ENCODE measurements at places on chromosomes 7 and 10.

GRCh38 chr10:56496186-56496486, 135.1 kb upstream of the ZWINT start:
- no peak for DNase-seq

GRCh38 chr7:67553378-67553777, 556.7 kb downstream of the TYW1 start:
- no peak for DNase-seq

DNA sequence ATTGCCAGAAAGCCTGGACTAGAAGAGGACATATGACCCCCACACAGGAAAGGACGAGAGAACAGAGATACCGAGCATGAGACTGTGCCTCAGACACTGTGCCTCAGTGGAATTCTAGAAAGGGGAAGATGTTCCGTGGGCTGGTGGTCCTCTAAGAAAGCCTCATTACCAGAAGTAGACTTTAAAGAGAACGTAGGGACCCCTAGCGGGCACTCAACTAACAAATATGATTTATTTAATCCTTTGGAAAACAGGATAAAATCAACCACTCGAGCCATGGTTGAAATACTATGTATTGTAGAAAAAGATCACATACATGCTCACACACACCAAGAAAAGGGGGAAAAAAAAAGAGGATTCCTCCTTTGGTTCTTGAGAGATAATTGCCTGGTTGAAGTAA, 701.2 kb upstream of the SORCS1 start:
- no peak for DNase-seq

DNA sequence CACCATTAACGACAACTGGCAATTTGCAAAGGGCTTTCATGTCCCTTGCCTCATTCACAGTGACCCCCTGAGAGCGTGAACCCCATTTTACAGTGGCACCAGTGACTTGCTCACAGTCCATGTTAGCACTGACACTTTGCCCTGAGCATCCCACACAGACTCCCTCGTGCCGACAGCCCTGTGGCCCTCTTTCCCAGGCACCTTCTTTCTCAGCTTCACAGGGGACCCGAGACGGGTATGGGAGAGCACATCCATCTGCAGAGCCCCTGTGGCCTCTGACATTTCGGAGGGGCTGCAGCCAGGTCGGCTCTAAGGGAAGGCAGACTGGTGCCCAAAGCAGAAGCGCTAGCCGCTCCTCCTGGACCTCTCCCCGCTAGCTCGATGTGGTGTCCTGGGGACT, 10.8 kb downstream of the LOXL4 start:
- DNase-seq: no peak

DNA sequence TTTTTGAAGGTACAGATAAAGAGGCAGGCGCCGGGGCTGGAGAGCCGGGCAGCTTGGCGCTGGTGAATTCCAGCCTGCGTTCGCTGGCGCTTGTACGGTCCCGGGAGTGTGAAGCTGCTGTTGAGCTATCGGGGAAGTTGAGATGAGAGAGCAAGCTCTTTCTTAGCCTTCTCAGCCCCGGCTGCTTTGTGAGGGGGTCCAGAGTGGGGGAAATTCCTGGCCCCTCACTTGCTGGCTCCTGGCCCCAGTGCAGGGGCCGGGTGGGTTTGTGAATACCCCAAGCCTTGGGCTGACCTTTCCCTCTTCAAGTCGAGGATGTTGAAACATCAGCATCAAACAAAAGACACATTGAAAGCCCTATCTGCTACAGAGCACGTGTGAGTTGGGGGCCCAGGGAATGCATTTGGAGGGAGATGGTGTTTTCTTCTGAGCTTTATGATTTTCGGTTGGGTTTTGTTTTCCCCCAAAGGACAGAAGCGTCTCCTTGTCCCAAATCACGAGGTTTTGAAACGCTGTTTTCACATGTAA, 2.7 kb downstream of the ZMIZ1 start:
- no peak for DNase-seq

- no peak for DNase-seq
Observed at GRCh38 chr10:97999066-97999922, 31.1 kb downstream of the CRTAC1 start.

GRCh38 chr10:57015595-57016318, 654.7 kb upstream of the ZWINT start:
- DNase-seq: no peak

- no peak for DNase-seq
Observed at GRCh38 chr10:75814014-75814413, 382.6 kb downstream of the LRMDA start.

GRCh38 chr7:116240024-116240668, 29.8 kb downstream of the TES start:
- no peak for DNase-seq

DNA sequence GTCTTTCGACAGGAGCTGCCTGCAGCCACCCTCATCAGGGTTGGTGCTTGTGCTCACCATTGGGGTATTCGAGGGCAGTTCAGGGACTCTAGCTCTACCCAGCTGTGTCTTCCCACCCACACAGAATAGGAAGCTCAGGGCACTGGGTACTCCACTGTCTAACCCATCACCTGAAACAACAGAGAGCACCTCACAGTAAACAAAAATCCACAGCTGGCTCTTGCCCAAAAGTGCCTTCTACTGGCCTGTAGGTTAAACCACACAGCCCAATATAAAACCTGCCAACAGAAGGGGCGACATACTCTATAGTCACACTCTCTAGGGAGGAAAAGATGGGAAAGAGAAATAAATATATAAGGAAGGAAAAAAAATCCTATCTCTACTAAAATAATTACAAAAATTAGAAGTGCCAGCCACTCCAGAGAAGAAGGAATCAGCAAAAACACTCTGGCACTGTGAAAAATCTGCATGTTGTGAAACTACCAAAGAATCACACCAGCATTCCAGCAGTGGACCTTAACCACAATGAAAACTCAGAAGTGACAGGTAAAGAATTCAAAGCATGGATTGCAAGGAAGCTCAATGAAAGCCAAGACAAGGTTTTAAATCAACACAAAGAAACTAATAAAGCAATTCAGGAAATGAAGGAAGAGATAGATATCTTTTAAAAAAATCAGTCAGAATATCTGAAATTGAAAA, 110.0 kb downstream of the HGF start:
- no peak for DNase-seq

DNA sequence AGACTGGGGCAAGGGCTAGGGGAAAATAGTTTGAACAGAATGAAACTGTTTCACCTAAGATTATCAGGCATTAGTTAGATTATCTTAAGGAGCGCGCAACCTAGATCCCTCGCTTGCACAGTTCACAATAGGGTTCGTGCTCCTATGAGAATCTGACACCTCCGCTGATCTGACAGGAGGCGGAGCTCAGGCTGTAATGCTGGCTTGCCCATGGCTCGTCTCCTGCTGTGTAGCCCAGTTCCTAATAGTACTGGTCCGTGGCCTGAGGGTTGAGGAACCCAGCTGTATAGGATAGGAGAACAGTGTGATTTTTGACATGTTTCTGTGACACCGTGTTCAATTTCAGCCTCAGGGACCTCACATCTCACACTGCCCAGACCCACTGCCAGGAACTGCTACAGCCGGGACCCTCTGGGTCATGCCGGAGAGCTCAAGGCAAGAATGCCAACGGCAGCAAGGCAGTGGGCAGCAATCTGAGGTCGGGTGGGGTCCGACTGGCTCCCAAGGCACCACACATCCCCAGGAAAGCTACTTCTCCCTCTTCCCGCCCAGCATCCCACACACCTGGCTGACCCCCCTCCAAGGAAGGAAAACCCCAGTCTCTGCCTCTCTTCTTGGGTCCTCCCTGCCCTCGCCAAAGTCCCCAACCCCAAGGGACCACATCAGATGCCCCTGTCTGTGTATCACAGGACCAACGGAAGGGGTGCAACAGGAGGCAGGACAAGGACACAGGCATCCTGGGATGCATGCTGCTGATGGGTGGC, 31.7 kb downstream of the CAMK2B start:
- DNase-seq: no peak

DNA sequence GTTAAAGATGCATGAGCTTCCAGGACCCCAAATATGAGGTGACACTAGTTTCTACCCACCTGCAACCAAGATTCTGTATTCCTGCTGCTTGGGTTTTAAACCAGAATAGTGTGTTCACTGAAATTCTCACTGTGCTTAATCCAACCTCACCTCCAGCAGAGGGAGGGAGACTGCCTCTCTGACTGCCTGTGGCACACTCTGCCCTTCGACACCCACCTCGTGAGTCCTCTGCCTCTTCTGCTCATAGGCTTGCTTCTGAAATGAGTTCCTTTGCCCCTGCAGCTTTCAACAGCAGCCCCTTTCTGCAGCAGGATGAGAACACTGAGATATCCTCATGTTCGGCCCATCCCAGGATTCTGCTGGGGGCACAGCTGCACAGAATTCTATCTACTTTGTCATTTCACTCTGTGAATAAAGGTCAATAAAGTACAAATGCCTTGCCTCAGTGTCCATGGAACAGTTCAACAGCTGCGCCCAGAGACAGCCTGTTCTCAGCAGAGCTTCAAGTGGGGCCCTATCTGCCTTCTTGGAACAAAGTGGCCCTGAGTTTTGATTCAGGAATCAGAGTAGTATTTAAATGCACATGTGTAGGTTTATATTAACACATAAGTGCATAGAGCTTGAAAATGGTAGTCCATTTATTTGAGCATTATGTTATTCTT, 632.5 kb downstream of the TNS3 start:
- DNase-seq: no peak

GRCh38 chr7:134255814-134256213, 60.9 kb downstream of the SLC35B4 start:
- no peak for DNase-seq

DNA sequence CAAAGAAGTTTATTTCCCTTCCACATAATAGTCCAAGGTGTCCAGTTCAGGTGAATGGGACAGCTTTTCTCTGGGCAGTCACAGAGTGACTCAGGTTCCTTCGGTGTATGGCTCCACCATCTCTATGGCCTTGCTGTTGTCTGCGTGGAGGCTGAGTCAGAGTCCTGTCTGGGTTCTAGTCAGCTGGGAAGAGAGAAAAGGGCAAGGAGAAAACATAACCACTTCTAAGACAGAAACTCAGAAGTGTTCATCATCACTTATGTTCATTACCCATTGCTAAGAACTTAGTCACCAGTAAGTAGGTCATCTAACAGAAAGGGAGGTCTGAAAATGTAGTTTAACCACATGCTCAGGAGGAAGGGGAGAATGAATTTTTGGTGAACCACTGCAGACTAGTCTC, 32.4 kb upstream of the CCDC7 start:
- no peak for DNase-seq
